ENCODE measurements at places on chromosomes 1 and 21. TPM values are rescaled to one million over a fixed set of nuclear protein-coding genes. Genes with fewer than 3 reads are reported as not detected.
A peak's percentile ranks its signal among the peaks of the same experiment; 100 is the strongest.

Gene NPHS2
- not detected for polyA plus RNA-seq

Gene HNRNPU
- 94.9 TPM for polyA plus RNA-seq

Gene CYP2J2
- 7.3 TPM for polyA plus RNA-seq

- DNase-seq = no peak
- no peaks in the 10 kb centered on the region for H3K4me1 ChIP-seq
- H3K27ac ChIP-seq = no peak overlapping the region
- no peaks in the 10 kb centered on the region for H3K36me3 ChIP-seq
- no peaks in the 10 kb centered on the region for H3K27me3 ChIP-seq
Measured at GRCh38 chr21:29449306-29449950, 150.7 kb downstream of the BACH1 start.

DNA sequence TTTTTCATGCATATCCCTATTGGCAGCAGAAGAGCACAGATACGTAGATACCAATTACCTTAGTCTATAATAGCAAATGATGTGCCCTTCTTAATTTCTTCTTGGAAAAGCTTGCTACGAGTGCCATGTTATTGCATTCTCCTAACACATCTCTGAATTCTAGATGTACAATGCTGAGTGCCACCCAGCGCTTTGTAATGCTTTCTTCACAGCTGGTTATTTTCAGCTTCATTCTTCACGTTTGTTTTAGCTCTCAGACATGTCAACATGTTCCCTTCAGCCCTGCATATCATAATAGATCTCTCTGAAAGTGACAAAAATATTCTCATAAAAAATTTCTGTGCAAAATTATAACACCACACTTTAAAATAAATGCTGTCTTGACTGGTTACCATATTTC, 981.2 kb downstream of the TTLL7 start:
- no peak overlapping the region for H3K4me3 ChIP-seq
- no peaks in the 10 kb centered on the region for H3K4me1 ChIP-seq

- peak overlapping the region; percentile 90 for H3K4me3 ChIP-seq
- H3K27me3 ChIP-seq = no peaks in the 10 kb centered on the region
- peaks cover 45% of the 10 kb centered on the region for H3K4me1 ChIP-seq
Measured at GRCh38 chr1:40039245-40039756, 1.2 kb upstream of the CAP1 start.
